ENCODE measurements at places on chromosomes 2 and 18.

GRCh38 chr18:45540125-45540524 is 75.2 kb upstream of the SLC14A2 start:
- DNase-seq: no peak

- DNase-seq: no peak
These were observed 74.8 kb upstream of the SMIM21 start for GRCh38 chr18:75502286-75502685.

DNA sequence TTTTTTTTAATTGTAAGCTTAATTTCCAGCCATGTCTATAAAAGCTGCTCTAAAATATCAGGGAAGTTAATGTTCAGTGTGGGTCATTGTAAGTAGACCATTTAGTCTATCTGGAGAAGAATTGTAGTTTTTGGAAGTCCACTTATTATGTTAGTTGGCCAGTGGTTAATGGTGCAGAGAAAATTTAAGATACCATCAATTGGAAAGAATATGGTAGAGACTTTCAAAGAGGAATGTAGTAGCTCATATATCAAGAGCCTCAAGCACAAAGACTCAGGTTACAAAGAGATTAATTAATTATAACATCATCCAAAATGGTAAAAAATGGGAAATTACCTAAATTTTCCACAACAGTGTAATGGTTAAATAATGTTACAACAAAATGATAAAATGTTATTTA is 127.8 kb upstream of the CAVIN2 start:
- DNase-seq: no peak

- DNase-seq: no peak
These were observed 493.2 kb downstream of the CCDC85A start for GRCh38 chr2:56676966-56677365.
